CD8-positive, alpha-beta memory T cell (primary cell): ENCODE measurements at places on chromosomes 7 and 10. TPM values are rescaled to one million over a fixed set of nuclear protein-coding genes. Genes with fewer than 3 reads are reported as not detected.

PNLIPRP1 gene
- total RNA-seq: not detected

HSPA12A gene
- total RNA-seq: 0.04 TPM

SERPINE1 gene
- 0.44 TPM for total RNA-seq

RARRES2 gene
- not detected for total RNA-seq

GHRHR gene
- total RNA-seq: not detected

FAM180A gene
- total RNA-seq: not detected

METTL2B gene
- total RNA-seq: 58.6 TPM

RAPGEF5 gene
- total RNA-seq: 0.13 TPM

SPAM1 gene
- total RNA-seq: not detected

TMUB1 gene
- 83.5 TPM for total RNA-seq

CAMK2G gene
- total RNA-seq: 17.3 TPM
